Natural killer cell treated with Interleukin-12 subunit alpha and Interleukin-12 subunit beta and Interleukin-15 and Interleukin-18, amount 100 ng/mL, for 72 hours (primary cell): ENCODE measurements at places on chromosomes 2 and 18. TPM values are rescaled to one million over a fixed set of nuclear protein-coding genes. Genes with fewer than 3 reads are reported as not detected.

- DNase-seq, result no peak
These were observed 36.7 kb upstream of the NPC1 start for GRCh38 chr18:23623040-23623439.

GRCh38 chr2:227765788-227766372, 20.2 kb downstream of the SCYGR8 start:
- no peak for DNase-seq

DNA sequence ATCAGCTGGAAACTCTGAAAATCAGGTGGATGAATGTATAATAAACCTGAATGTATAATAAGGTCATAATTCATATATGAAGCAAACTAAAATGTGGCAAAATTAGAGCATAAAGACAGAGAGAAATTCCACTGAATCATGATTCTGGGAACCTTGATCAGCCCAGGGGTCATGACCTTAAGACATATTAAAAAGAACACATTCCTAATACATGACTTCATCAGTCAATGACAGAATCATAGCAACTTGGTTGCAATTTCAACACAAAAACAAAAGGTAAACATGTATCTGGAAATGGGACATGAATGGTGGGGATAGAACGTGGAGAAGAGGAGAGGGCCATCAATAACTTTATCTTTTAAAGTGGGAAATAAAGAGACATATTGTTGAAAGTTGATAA, 17.6 kb downstream of the AFF3 start:
- DNase-seq, result no peak

DNA sequence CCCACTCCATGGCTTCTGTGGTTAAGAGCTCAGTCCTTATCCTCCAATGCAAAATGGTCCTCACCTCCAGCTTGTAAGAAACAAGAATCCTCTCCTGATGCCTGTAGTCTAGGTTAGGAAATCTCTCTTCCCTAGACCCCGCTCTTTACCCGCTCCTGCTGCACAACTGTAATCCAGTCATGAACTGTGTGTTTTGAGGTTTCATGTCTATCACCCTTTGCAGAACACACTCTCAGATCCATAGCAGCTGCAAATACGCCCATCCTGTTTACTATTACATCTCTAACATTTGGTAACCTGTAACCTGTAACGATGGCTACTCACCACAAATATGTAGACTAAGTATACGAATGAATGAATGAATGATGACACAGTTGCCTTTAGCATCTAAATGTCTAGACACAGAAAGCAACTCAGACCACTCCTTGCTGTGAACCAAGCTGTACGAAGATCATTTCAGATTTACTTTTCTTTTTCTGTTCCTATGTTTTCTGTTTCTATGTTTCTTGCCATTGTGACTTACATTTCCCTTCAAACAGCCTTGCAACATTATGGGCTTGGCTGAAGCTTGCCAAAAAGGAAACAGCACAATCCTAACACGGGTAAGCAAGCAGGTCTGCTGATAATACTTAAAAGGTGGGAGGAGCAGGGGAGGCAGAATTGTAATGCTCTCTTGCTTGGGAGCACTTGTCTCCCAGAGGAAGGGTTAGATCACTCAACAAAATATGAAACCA, 53.7 kb downstream of the EPHA4 start:
- no peak for DNase-seq

Gene CNRIP1
- total RNA-seq, result not detected

Gene PIAS2
- total RNA-seq, result 19.2 TPM
